Stimulated activated CD4-positive, alpha-beta T cell treated with anti-CD3 and anti-CD28 coated beads, Interleukin-1b, Interleukin-23, amount 100 ng/mL, for 24 hours (primary cell): ENCODE measurements at places on chromosomes 6 and 20.

- DNase-seq, result no peak
These were observed 23.6 kb upstream of the TCFL5 start for GRCh38 chr20:62885046-62885895.

GRCh38 chr6:29647927-29648642 lies 8.8 kb upstream of the MOG start:
- DNase-seq, result no peak

DNA sequence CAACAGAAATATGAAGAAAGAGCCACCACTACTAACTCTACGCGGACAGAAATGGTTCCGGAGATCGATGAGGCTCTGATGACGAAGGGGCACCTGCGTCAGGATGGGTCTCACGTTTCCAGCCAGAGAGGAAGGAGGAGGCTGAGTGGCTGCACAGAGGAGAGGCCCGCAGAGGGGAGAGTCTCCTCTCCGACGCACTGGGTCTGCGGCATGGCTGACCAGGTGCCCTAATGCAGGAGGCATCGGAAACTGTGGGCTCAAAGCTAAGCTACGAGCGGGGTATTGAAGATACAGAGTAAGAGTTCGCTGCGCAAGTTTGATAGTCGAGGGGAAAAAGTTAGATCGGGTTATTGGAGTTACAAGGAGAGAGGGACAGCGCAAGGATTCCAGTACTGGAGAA lies 69.9 kb downstream of the TTLL2 start:
- no peak for DNase-seq

DNA sequence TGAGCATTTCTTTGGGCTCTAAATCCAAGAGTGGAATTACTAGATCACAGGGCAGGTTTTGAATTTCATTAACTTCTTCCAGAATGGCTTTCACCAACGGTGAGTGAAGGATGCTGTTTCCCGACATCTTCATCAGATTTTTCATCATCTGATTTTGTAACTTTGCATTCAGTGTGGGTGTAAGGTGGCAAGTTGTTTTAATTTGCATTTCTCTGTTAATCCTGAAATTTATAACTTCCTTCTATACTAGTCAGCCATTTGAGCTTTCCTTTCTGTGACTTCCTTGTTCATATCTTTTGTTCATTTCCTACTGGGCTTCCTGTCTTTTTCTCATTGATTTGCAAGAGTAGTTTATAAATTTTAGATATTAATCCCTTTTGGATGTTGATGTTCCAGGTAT lies 18.7 kb upstream of the HCK start:
- DNase-seq, result no peak

DNA sequence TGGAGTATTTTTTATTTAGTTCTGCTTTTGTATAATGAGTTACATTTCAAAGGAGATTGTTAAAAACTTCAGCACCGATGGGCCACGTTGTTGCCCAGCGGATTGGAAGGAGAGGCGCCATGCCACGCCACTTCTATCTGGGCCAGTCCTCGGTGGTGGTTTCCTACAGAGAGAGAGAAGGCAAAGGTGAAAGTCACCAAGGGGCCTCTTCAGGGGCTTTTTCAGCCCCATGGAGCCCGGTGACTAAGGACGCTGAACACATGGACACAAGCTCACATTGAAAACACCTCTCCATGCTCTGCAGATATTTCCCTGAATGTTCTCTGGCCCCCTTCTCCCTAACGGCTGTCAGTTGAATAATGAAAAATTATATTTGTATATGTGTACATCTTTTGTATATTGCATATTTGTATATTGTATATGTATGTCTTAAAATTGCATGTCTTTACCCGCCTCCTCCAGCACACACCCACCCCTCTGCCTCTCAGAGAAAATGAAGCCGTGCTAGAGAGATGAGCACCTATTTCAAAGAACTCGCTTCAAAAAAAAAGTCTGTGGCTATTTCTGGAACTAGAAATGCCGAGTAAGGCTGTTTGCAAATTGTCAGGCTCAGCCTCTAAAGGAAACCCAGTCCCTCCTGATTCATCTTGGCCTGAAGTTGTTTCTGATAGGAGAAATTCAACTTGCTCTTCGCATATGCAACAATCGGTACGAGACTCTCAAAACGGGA lies 91.9 kb upstream of the CDH4 start:
- DNase-seq, result no peak

- DNase-seq, result no peak
These were observed 56.8 kb downstream of the BANF2 start for GRCh38 chr20:17756529-17756928.

DNA sequence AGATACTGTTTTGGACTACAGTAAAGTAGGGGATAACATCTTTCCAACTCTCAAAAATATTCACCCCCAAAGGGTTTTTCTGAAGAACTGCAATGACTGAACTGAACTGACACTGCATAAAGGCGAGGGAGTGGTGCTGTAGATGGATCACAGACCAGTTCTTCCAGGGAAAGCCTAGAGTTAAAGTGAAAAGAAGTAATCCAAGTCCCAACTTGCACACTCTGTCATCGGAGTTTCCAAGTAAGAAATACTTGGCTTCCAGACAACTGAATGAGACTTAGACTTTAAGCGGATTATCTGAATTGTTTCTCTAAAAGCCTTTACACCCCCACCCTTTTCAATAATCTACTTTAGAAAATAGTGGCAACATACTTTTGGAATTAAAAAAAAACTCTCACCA lies 134.1 kb upstream of the PREP start:
- DNase-seq, result no peak

DNA sequence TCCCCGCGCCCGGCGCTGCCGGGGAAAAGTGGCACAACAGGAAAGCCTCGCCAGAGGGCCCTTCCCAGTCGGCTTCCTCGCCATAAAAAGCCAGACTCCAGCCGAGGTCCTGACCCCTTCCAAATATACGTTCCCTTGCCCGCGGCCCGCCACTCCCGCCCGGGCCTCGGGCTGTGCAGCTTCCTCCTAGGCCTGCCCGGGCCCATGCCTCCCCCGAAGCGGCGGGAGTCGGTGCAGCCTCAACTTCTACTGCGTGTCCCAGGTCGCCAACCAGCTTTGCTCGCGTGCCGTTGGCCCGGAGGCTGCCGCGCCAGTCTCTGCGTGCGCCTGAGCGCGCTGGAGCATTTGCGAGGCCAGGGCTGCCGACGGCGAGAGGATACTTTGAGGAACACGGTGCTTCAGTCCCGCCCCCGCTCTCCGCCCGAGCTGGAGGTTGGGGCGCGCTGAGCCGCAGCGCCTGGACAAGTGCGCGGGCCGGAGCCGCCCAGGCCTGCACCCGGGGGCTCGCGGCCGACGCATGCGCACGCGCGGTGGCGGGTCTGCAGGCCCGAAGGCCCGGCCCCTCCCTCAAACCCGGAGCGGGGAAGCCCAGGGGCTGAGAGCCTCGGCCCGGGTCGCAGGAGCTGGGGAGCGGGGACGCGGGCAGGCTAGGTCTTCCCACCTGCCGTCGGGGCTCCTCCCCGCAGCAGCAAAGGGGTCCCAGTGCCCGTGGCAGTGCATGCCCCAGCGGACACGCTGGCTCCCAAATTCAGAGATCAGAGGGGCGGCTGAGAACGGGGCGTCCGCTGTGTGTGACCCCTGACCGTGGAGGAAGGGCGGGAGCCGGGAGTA lies 10.2 kb downstream of the FOXC1 start:
- DNase-seq, result no peak

DNA sequence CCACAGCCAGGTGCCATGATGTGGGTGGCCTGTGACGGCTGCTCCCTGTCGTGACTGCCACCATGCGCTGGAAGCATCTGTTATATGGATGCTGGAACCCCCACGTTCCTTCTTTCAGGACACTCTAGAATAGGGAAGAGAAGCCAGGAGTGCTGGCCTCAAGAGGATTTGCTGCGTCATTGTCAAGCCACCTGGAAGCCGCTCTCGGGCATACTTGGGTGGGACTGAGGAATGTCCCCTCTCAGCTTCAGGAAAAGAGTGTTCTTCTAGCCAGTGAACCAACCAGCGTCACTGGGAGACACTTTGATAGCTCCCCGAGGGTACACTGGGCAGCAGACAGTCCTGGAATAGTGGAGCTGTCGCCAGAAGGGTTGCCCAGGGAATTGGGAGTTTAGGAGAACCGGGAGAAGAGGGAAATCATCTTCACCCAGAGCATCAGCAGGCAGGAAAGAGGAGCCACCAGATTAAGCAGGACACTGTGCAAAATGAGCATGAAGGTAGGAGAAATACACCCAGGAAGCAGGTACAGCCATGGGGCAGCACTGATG lies 130.8 kb upstream of the SASH1 start:
- no peak for DNase-seq
